ENCODE measurements at places on chromosomes 11 and 22.

DNA sequence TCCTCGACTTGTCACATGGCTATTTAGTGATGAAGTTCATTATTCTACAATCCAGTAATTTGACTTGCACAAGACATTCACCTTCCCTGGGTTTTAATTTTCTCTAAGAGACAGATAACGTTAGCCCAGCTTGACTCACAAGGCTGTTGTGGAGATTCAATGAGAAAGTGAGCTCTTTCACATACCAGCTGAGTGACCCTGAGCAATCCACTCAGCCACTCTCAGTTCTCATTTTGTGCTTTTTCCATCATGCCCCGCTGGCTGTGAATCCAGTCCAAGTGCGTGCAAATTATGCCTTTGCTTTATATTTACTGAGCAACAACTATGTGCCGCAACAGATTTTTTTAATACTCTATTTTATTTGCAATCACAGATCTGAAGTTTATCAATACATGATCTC is 176.5 kb downstream of the LARGE1 start:
- DNase-seq, result no peak

DNA sequence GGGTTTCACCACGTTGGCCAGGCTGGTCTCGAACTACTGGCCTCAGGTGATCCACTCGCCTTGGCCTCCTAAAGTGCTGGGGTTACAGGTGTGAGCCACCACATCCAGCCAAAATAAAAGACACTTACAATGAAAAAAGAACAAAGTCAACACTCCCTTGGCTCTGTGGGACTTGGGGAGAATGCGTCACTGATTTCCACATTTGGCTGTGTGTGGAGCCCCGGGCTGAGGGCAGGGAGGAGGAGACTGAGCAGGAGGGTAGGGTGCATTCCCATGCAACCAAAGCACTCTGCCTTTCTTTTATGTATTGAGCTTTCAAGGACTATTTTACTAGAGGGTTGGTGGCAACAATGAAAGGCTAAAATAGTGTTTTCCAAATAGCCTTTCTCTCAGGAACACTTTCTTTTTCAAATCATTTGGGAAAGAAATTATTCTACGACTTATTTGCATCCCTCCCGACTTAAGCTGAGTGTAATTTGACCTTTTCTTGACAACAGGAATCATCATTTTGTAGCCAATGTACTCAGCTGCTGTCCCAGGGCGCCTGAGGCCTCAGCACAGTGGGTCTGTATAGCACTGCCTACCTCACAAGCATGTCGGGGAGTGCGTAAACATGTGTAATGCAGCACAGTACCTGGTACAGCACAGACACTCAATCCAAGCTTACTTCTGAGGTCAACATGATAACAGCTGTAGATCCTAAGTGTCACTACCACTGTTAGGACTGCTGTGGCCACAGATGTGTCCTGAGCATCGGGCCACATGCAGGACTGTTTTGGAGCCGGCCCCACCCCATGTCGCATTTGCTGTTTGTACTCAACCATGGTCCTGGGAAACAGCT is 10.1 kb upstream of the SERPIND1 start:
- DNase-seq, result no peak

DNA sequence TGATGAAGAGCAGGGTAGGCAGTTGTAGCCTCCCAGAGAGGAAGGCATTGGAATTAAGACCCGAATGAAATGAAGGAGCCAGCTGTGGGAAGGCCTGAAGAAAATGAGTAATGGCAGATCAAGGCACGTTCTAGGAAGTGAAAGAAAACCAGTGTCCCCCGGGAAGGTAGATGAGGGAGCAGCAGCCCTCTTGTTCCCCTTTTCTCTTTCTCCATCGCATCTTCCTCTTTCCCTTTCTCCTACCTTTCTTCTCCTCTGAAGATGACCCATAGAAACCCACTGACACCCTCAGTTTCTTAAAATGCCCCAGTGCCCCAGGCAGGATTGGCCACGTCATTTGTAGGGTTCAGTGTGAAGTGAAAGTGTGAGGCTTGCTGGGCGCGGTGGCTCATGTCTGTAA is 172.6 kb upstream of the SEZ6L start:
- DNase-seq, result no peak

DNA sequence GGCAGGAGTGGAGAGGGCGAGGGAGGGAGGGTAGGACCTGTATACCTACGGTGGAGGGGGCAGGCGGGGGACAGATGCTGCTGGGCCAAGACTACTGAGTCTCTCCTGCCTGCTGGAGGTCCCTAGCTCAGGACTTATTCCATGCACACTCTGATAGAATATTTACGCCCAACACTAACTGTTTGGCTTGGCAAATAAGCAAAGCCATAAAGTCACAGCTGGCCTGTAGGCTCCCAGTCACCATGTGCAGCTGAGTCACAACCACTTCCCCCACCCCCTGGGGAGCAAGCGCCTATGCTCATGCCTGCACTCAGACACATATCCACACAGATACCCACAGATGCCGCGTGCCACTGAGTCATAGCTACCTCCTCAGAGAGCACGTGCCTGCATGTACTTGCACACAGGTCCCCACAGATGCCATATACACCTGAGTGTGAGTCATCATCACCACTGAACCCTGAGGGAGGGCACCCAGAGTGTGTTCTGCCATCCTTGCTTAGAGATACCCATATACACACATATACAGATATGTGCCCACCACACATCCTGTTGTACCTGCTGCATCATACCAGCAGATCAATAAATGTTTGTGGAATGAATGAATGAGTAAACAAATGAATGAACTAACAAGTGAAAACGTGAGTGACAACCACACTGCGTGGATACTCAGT is 95.8 kb downstream of the SWAP70 start:
- DNase-seq, result peak; percentile 70

GRCh38 chr11:128917144-128917724 is 25.4 kb downstream of the TP53AIP1 start:
- no peak for DNase-seq

- no peak for DNase-seq
These were observed 26.4 kb downstream of the PDE3B start for GRCh38 chr11:14669958-14670357.

GRCh38 chr11:27934830-27935145 is 173.2 kb downstream of the KIF18A start:
- DNase-seq, result no peak

DNA sequence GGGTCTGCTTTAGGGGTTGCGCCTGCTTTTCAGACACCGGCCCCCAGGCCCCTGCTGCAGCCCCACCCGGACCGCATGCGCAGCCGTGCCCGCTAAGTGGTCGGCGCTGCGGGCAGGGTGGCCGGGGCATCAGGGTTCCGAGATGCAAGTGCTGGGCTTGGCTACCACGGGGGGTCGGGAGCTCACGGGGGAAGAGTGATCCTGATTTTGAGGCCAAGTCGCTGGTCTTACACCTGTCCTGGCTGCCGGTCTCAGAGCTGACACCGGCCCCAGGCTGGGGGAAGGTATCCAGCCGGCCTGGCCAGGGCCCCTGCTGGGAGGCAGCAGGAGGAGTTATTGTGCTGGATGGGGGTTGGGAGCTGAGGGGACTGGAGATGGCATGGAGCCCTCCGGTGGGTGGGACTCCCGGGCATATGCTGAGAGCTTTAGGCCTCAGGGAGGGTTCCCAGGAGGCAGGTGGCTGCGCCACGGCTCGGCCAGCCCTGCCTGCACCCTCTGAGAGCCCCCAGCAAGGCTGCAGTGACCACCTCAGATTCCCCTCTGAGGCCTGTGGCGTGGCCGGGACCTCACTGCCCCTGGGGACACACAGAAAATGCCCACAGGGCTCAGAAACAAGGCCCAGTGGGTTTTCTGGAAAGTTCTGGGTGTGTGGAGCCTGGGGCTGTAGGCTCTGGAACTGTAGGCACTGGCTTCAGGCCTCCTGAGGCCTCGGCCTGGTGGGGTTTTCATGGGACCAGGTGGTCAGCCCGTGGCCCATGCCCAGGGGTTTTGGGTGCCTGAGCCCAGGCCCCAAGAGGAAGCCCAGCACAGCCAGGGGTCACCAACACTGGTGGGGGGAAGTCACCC is 4.4 kb upstream of the MUC5AC start:
- no peak for DNase-seq

- no peak for DNase-seq
These were observed 3.1 kb upstream of the DERL3 start for GRCh38 chr22:23841736-23842445.

GRCh38 chr11:119729581-119729927 is 554 bp upstream of the NECTIN1 start:
- DNase-seq, result no peak

DNA sequence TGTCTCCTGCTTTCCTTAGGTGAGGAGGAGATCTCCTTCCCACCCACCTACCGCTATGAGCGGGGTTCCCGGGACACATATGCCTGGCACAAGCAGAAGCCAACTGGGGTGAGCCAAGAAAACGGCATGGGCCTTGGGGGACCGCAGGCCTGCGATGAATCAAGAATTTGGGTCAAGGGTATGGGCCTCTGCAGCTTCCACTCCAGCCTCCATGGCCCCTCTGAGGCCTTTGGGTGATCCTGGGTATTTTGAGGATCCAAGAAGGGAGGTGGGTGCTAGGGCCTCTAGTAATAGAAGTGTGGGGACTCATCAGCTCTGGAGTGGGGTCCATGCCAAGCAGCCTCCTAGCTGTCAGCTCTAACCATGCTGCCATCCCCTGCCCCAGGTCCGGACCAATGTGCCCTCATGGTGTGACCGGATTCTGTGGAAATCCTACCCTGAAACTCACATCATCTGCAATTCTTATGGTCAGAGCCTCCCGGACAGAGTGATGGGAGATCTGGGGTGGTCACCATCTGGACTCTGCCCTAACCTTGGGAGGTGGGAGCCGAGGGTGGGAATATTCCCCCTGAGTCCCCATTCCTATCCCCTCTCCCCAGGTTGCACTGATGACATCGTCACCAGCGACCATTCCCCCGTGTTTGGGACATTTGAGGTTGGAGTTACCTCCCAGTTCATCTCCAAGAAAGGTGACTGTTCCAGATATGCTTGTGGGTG is 8.6 kb downstream of the INPPL1 start:
- no peak for DNase-seq

DNA sequence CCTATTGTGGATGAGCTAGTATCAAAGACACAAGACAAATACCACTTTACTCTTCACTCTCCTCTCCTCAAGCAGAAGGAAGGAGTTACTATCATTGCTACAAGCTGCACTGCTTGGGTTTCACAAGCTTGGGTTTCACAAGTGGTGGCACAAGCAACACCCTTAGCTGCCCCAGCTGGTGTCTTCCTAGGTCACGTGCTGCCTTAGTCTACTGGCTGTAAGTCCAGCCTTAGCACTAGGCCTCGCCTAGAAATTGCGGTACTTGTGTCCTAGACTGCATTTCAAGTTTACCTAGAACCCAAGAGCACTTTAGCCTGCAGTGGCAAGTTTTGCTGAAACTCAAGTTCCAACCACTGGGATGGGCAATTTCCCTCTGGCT is 86.6 kb downstream of the EHF start:
- no peak for DNase-seq

DNA sequence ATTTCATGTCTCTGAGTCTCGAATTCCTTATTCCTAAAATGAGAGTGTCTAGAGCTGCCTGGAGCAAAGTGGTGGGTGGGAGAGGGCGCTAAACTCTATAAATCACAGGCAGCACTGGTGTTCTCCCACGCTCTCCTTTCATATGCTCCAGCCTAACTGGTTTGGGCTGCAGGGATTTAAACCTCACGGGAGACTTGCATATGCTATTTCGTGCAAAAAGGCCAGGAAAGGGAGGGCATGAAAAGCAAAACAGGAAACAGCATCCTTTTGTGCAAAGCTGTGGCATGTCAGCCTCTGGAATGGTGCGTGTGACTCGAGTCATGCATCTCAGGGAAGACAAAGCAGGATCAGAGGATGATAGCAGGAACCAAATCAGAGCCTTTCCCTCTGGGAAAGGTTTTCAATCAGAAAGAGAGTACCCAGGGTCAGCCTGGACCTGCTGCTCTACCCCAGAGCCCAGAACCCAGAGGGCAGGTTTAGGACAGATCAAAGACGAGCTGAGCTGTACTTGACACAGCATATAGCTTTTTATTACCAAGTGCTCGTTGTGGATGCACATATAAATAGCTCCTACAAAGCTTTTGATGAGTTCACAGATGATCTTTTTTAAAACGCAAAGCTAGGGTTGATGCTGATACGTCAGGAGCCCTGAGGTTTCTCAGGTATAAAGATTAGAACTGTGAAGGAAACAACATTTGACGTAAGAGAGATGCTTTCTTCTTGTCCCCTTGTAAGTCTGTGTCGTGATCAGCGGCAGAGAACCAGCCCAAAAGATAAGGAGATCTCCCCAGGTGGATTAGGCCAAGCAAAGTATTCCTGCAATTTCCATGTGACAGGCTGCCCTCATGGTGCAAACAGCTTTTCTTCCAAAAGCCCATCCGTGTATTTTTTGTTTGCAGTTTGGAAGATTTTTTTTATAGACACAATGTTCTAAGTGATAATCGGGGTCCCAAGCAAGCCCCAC is 46.2 kb upstream of the YWHAH start:
- DNase-seq, result no peak

- DNase-seq, result no peak
These were observed 39.0 kb downstream of the CSNK2A3 start for GRCh38 chr11:11313902-11314692.

DNA sequence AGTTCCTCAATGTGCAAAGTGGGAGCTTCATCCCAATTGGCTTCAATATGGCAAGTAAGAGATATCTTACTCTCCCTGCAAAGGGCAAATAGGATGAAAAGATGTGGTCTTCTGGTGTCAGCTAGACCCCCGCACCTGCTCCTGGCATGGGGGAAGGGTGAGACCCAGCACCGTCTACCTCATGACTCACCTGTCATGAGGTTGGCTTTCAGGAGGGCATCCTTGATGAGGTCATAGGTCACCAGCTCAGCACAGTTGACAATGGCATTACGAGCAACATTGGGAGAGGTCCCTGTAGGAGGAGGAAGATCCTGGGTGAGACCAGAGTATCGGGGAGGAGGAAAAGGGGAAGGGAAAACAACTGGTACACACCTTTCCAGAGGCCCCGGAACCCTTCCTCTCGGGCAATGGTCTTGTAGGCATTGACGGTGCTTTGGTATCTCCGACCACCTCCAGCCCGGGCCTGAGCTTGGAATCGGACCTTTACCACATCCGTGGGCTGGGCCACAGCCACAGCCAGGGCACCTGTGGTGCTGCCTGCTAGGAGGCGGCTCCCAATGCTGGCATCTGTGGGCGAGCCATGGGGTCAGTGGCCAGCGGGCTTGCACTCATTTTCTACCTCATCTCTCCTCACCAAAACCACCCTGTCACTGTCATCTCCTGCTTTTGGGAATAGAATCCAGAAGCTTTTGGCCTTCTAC is 6.0 kb downstream of the UCP2 start:
- peak; percentile 4 for DNase-seq

GRCh38 chr22:37338539-37339246 is 56.4 kb downstream of the CYTH4 start:
- DNase-seq, result no peak

- no peak for DNase-seq
These were observed at the start of gene MS4A2 for GRCh38 chr11:60088364-60088763. TSS of gene MS4A2 (plus strand) at chr11:60088664. CDS start at chr11:60088766, 102 bp downstream.

- no peak for DNase-seq
These were observed 101.0 kb downstream of the PTPRJ start for GRCh38 chr11:48081151-48082010.

Measured in hematopoietic multipotent progenitor cell treated with erythropoietin and hydrocortisone succinate and interleukin-3 and kit ligand, for 17 days (in vitro differentiated cells).